ENCODE measurements at places on chromosomes 4 and X. TPM values are rescaled to one million over a fixed set of nuclear protein-coding genes. Genes with fewer than 3 reads are reported as not detected.

- no peak overlapping the region for H3K27ac ChIP-seq
- no peaks in the 10 kb centered on the region for H3K27me3 ChIP-seq
- H3K4me1 ChIP-seq: no peaks in the 10 kb centered on the region
- H3K4me3 ChIP-seq: no peak overlapping the region
- no peaks in the 10 kb centered on the region for H3K36me3 ChIP-seq
Observed at GRCh38 chr4:11438647-11439046, 10.0 kb upstream of the HS3ST1 start.

DNA sequence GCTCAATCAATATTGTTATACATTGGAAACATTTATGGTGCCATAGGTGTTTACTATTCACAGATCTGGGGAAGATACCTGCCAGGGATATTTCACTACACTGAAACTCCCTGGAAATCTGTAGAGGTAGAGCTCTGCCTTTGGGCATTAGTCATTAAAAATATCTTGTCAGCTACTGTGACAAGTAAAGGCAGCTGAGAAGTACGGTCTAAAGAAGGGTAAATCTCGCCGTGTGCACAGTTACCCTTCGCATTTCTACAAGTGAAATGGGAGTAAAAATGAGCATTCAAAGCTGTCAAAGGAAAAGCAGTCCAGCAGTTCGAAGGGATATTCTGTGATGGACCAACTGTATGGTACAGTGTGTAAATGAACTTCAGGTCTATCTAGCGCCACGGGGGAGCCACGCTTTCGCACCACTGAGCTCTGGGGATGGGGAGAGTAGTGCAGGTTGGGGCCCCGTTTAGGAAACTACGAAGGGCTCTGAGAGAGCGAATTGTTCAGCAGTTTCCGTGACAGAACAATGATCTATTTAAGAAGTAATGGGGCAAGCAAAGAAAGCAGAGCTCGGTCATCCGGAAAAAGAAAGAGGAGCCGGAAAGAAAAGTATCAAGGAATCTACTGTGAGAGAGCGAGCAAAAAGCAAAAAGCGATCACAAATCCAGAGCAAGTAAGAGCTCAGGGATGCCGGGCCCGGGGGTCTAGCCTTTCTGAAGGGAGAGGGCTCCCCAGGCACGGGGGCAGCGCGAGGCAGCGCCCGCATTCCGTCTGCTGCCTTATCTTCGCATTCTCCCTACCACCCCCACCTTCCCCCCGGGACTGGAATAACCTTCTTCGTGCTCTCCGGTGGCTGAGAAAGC is 646 bp downstream of the TIGD4 start:
- H3K4me1 ChIP-seq: peaks cover 16% of the 10 kb centered on the region
- H3K36me3 ChIP-seq: no peaks in the 10 kb centered on the region
- peak overlapping the region; percentile 82 for H3K4me3 ChIP-seq
- peak overlapping the region; percentile 85 for H3K27ac ChIP-seq

DNA sequence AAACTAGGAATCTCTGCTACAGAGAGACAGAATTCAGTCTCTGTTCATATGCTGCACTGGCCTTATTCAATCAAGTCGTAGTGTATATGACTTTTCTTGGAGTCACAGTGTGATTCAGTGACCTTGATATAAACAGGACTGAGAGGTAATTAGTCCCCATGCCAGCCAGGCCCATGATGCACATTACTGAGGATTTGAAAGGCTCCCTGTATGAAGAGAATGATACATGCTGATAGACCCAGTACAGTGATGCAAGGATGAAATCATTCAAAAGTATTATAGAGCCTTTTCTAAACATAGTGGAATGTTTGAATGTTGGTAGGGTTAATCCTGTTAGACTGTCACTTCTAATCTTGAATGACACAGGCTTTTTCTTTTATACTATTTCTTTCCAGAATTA is 34.1 kb downstream of the ANXA3 start:
- H3K4me1 ChIP-seq: no peaks in the 10 kb centered on the region
- no peak overlapping the region for H3K27ac ChIP-seq
- no peak overlapping the region for H3K4me3 ChIP-seq
- no peak for DNase-seq
- H3K36me3 ChIP-seq: no peaks in the 10 kb centered on the region

DNA sequence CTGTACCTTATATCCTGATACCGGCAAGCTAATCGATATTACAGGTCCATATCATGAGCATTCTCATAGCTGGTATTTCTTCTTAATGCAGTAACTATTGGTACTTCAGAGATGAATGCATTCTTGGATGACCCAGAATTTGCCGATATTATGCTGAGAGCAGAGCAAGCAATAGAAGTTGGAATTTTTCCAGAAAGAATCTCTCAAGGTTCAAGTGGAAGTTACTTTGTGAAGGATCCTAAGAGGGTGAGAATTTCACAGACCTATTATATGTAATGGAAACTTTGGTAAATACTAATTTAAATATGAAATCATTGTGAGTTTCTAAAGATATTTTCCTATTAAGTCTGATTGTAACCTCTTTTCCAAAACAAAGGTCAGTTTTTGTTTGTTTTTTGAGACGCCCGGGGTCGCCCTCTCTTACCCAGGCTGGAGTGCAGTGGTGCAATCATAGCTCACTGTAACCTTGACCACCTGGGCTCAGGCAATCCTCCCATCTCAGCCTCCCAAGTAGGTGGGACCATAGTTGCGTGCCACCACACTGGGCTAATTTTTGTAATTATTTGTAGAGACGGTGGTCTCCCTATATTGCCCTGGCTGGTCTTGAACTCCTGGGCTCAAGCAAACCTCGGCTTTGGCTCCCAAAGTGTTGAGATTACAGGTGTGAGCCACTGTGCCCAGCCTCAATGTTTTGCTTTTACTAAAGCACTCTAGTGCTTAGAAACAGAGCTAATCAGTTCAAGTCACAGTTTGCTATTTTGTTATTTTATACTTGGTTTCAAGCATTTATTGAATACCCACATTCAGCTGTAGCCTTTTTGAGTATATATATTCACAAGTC is 18.6 kb downstream of the PI4K2B start:
- DNase-seq: no peak
- H3K27me3 ChIP-seq: no peaks in the 10 kb centered on the region
- peak overlapping the region; percentile 38 for H3K27ac ChIP-seq
- H3K36me3 ChIP-seq: no peaks in the 10 kb centered on the region
- peak overlapping the region; percentile 55 for H3K4me3 ChIP-seq
- H3K4me1 ChIP-seq: peaks cover 6% of the 10 kb centered on the region

The SPACA5 gene
- total RNA-seq: not detected

The SPOCK3 gene
- total RNA-seq: not detected

The ABCG2 gene
- 0.59 TPM for total RNA-seq

The IDS gene
- total RNA-seq: 50.4 TPM

The PABPC1L2B gene
- total RNA-seq: not detected

Data from osteoblast (primary cell).